ENCODE measurements at places on chromosomes 12 and 14.

DNA sequence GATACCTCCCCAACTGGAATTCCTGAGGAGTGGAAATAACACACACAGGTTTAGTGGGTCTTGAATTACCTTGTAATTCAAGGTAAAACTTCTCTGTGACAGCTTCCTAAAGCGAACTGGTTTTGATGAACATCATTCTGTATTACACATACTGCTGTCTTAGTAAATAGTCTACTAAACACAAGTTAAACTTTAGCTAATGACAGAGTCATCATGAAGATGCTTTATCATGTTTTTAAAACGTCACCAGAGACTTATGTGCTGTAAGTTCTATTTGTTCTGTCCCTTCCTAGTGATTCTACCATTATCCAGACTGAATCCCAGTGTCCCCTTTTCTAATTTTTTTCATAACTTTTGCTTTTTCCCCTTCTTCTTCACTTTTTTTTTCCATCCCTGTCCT lies 11.6 kb upstream of the GXYLT1 start:
- DNase-seq: no peak

DNA sequence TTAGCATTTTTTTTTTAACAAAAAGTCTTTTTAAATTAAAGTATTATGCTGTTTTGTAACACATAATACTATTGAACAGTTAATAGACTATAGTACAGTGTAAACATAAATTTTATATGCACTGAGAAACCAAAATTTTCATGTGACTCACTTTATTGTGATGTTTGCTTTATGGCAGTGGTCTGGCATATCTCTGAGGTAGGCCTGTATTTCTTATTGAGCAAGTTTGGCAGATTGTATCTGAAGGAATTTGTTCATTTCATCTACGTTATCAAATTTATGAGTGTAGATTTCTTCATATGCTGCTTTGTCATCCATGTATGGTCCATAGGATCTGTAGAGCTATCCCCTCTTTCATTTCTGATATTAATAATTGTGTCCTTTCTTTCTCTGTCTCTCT lies 78.8 kb upstream of the PDE3A start:
- no peak for DNase-seq

- no peak for DNase-seq
These were observed 33.1 kb downstream of the PHETA1 start for GRCh38 chr12:111335811-111336210.

DNA sequence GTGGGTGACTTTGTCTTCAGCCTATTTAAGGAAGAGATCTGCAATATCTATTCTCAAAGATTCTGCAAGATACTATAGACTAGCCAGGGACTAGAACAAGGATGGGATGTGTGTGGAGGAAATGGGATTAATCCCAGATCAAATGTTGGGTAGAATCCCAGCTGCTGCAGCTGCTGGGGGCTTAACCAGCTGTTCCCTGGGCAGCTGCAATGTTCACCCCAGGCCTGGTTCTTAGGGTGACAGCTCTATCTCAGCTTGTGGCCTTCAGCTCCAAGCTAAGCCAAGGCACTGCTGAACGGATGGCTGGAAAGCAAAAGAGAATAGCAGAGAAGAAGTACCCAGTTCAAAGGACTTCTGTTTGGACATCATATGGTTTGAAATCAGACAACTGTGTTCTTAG lies 10.0 kb upstream of the RHEBL1 start:
- no peak for DNase-seq

GRCh38 chr12:129470196-129470595 lies 433.6 kb downstream of the TMEM132D start:
- DNase-seq: no peak
